8988T (cell line): ENCODE measurements at places on chromosomes 13 and 19.

GRCh38 chr13:25973085-25973484 lies 78.7 kb downstream of the SHISA2 start:
- no peak for DNase-seq

- no peak for DNase-seq
These were observed 210.9 kb upstream of the SPRY2 start for GRCh38 chr13:80551650-80552497.

DNA sequence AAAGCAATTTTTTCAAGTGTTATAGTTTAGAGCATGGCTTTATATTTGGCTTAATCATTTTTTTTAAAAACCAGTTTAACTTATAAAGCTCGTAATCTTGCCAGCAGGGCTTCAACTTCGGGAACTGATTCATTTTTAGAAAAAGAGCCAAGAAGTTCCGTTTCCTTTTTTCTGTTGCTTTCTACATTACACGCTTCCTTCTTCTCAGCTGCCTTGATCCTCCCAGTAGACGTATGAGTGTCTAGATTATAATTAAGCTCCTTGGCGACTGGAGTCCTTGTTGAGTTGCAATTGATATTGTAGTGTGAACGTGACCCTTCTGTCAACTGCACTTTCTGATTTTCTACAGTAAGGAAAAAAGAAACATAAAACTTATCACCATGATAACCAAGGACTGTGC lies 497.2 kb downstream of the DIAPH3 start:
- no peak for DNase-seq

DNA sequence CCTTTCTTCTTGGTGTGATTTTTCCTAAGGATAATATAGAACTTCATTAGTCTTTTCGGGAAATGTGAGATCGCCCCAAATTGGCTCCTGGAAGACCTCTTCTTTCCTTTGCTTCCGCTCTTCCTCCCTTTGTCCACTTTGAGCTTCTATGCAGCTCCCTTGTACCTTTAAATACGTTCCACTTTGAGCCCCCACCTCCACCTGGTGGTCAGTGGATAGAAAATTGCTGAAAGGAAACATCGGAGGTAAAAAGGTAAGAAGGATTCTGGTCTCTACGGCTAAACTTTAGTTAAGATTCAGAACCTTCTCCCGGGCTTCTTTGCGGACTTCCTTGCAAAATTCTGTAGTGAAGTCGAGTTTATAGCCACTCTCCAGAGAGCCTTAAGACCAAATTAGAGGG lies 55.0 kb upstream of the TM9SF2 start:
- DNase-seq = no peak

DNA sequence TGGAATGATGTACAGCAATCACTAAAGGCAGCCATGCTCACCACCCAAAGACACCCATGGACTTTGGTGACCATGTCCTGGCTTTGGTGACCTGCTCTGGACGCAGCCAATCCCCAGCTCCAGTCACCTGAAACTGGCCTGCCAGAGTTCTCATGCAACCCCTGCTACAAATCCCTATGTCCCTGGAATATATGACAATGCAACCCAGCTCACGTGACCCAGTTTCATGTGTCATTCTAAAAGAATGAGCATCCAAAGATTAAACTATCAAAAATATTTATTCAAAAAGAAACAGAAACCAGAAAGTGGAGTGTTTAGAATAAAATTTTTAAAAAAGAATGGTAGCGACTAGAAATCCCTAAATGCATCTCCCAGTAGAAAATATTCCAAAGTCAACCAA lies 203.3 kb upstream of the IRS2 start:
- no peak for DNase-seq

GRCh38 chr13:81025091-81025490 lies 684.2 kb upstream of the SPRY2 start:
- DNase-seq = no peak

DNA sequence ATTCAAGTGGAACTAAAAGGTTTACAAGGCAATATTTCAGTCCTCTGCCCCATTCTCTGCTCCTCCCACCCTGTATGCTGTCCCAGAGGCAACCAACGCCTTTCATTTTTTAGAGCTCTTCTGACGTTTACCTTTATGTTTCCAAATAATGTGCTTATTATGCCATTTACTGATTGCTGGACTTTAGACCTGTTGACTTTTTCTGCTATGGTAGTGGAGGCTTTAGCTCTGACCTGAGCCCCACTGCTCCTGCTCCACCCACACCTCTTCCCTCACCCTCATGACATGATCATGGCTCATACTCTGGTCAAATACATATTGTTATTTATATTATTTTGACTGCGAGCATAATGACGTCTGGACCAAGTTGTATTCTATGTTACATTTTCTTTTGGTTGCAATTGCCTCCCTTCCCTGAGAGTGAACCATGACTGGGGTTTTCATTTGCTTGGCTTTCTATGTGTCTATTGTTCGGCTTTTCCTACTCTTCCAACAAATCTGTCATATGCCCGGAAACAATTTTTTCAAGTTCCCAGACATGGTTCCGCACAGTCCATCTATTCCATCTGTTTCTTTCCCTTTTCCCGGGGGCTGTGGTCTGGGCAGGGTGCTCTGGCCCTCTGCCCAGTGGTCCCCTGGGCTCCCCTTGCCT lies 31.4 kb upstream of the GJB6 start:
- DNase-seq = no peak

DNA sequence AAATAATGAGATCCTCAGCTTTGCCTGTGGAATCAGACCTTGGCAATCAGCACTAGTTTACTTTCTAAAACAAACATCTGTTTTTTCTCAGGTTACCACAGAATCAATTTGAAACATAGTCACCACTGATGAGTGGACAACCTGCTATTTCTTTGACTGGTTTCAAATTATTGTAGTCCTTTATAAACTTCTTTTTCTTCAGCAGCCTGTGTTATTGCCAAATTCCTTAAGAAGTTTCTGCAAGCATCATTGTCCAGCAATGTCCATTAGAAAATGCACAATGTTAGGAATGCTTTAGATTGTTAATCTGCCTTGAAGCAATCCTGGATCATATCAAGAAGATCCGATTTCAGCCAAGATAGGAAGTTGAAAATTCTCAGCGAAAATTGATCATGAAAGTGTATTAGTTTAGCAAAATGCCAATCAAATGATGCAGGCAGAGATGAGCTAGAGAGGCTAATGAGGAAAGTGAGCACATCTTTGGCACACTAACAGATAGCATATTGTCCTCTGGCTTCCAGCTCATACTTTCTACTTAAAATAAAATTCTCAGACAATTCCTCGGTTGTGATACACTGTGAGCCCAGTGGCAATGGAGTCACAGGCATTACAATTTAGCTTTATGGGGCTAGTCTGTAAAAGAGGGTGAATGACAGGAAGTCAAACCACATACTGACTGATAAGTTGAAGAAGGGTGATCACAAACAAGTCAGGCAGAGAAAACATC lies 270.6 kb downstream of the SLITRK6 start:
- DNase-seq = no peak

- no peak for DNase-seq
These were observed 35.7 kb downstream of the UFM1 start for GRCh38 chr13:38385153-38385891.

DNA sequence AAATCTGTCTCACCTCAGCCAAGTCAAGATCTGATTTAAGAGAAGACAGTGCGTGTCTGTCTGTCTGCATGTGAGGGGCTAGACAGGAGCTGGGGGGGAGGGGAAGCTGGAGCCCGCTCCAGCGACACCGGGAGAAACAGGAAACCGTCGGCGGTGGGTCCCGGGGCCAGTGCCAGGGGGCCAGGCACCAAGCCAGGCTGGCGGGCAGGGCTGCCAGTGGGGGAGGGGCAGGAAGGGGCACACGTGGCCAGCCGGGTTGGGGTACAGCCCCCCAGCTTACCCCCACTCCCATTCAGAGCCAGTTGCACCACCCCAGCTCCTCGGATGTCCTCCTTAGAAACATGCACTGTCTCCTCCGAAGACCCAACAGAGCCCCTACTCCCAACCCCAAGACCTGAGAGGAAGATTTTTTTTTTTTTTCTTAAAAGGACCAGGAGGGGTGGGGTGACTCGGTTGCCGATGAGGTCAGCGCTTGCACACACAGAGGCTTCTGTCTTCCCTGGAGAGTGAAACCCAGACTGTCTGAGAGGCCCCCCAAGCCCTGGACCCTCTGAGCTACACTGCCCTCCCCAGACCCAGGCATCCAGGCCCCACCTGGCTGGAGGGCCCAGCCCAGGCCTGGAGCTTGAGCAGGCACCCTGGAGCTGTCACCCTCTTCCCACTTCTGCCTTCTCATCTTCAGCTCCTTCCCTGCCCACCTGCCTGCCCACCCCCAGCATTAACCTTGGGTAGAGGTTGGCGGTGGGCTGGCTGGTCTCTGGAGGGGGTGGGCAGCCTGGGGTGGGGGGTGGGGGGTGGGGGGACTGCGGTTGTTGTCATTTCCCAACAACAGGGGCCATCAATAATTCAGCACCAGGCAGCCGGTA lies 4.0 kb downstream of the ERF start:
- DNase-seq = peak; percentile 21

GRCh38 chr13:32408296-32409000 lies 19.5 kb downstream of the N4BP2L1 start:
- no peak for DNase-seq

DNA sequence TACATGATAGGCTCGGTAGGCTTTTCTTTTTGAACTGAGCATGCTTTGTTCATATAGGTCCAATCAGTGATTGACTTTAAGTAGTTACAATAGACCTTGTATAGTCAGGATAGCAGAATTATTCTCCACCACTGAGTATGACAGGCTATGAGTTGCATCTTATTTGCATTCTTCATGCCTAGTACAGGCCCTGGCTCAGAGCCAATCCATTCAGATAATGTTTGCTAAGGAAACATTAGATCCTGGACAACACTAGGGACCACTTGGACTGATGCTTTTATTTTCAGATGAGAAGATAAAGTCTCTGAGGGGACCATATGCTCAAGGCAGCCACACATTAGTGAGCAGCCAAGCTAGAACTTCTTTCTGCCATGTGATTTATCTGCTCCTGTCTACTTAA lies 133.9 kb downstream of the KL start:
- DNase-seq = no peak

- no peak for DNase-seq
These were observed 575.2 kb downstream of the MYO16 start for GRCh38 chr13:109204657-109205056.

DNA sequence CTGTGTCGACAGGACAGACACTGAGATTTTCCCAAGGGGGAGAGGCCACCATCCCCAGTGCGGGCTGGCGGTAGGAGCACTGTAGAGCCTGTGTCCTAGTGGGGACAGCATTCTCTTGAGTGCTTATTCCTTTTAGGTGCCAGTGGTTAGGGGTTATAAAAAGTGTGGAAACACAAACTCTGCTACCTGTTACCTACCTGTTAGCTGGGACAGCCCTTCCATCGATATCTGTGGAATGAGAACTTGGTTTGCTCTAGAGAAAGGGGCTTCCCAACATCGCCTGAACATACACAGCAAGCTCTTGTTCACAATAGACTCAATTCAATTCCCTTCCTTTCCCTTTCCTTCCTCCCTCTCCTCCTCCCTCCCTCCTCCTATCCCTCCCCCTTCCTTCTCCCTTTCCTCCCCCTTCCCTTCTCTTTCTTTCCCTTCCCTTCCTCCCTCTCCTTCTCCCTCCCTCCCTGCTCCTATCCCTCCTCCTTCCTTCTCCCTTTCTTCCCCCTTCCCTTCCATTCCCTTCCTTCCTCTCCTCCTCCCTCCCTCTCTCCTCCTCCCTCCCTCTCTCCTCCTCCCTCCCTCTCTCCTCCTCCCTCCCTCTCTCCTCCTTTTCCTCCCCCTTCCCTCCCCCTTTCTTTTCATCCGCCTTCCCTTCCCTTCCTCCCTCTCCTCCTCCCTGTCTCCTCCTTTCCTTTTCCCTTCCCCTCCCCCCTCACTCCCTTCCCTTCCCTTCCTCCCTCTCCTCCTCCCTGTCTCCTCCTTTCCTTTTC lies 188.5 kb downstream of the URI1 start:
- no peak for DNase-seq

DNA sequence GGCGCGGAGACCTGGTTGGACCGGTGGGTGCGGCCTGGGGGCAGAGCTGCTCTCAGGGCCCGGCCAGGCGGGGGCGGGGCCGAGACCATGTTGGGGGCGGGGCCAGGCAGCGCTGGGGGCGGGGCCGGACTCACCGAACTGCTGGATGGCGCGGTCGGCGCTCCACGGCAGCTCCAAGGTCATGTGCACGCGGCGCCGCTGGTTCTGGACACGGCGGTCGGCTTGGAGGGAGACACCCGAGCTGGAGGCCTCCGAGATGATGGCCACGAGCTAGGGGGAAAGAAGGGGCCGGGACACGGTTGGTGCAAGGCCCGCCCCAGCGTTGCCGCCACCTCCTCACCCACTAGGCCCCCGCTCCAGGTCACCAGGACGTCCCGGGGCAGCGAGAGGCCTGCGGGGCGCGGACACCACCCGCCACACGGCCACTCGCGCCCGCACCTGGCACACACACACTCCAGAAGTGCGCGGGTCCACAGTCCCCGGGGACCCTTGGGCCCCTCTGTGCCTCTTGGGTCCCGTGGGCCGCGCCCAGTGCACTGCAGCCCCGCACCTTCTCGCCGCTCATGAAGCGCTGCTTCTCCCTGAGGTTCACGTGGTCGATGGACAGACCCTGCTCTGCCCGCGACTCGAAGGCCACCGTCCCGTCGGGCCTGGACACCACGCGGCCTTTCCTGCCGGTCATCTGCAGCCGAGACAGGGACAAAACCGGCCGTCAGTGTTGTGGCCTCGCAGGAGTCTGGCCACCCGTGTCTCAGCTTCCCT lies 8.7 kb downstream of the GPX4 start:
- no peak for DNase-seq
